ENCODE measurements at places on chromosomes 2 and 18. TPM values are rescaled to one million over a fixed set of nuclear protein-coding genes. Genes with fewer than 3 reads are reported as not detected.

DNA sequence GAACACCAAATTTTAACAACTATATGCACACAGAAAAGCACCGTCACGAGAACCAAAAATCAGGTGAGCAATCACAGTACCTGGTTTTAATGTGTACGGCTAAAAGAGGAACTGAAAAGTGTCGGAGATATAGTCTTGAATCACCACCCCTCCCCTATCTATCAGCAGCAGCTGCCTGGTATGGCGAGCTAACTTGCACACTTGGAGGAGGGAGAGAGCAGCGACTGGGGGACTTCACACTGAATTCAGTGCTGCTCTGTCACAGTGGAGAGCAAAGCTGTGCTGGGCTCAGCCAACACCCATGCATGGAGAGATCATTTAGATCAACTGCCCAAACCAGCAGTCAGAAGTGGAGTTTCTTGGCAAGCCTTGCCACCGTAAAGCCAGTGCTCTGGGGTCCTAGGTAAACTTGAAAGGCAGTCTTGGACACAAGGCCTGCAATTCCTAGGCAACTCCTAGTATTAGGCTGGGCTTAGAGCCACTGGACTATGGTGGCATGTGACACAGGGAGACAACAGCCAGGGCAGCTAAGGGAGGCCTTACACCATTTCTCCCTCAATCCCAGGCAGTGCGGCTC is 89.2 kb upstream of the CD226 start:
- DNase-seq = no peak

GRCh38 chr2:55587-56448 is 9.5 kb upstream of the FAM110C start:
- no peak for DNase-seq

Gene TEKT4
- total RNA-seq = not detected

DNA sequence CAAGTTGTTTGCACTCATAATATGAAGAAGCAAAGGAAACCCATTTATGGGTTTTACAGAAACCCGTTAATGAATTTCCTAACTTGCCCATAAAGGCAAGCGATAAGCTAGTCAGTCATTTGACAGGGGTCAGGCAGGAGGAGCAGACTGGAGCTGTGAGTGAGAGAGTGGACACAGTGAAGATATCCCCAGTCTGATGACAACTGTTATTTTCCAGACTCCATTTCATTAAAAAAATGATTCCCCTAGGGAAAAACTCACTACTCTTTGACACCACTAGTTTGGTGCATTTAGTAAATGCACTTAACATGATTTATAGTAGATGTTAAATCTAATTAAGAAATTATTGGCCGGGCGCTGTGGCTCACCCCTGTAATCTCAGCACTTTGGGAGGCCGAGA is 80.8 kb downstream of the TGIF1 start:
- no peak for DNase-seq

DNA sequence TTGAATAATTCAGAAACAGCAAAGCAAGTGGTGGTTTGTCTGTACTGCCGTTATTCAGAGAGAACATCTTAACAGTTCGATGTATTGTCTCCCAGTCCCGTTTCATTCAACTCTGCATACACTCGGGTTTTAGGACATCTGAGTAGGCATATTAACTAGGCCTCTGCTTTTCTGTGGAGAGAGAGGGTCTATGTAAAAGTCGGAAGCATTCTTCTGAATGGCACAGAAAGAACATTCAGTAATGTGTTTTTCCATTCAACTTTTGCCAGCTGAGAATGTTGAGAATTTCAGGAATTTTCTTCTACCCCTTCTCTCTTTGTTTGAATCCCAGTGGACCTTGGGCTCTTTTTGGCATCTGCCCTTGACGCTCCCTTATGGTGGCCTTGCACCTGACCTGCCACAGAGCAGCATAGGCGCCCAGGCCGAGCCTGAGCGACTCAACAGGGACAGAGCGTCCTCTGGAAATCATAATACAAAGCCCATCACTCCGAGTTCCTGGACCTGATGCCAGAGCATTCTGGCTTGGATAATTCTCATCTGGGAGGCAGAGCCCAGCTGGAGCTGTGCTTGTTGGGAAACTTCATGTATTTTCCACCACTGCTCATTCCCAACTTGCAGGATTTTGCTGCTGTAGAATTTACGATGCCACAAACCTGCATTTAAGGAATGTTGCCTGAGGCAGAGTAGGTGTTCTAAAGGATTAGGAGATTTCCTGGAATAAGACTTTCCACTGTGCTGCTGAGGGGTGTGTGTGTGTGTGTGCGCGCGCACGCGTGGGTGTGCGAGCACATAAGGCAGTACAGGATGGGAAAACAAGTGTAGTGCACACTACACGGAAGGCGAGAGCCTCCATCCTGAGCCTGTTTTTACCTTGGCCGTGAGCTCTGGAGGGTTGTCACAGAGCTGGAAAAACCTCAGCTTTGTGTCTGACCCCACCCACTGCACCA is 77.2 kb upstream of the TXNDC2 start:
- peak; percentile 13 for DNase-seq

DNA sequence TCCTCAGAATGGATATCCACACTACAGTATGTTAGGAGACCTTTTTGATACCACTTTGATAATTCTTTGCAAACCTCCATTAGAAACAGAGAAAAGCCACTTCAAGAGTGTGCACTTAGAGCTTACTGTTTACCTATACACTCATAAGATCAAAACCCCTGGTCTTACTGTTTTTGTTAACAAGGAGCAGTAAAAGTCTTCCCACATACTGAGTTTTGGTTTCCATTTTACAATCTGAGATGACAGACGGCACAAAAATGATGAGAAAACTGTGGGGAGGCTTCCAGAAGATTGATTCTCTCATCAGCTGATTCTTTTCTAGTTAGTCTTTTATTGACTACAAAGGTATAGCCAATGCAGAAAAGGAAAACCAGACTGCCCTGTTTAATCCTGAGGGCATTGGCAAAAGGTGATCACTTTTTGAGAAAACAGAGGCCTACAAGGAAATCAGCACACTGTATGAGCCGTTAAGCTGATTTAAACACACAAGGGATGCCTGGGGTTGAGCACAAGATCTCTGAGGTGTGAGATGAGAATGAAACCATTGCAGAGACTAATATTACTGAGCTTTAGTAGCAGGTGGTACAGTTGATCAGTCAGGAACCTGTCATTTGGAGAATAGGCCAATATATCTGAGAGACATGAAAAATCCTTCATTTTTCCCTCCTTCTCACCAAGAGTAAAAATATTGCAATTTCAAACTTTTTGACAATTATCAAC is 368.6 kb downstream of the GRB14 start:
- DNase-seq = no peak

GRCh38 chr2:29353403-29353991 is 238.3 kb downstream of the CLIP4 start:
- no peak for DNase-seq

DNA sequence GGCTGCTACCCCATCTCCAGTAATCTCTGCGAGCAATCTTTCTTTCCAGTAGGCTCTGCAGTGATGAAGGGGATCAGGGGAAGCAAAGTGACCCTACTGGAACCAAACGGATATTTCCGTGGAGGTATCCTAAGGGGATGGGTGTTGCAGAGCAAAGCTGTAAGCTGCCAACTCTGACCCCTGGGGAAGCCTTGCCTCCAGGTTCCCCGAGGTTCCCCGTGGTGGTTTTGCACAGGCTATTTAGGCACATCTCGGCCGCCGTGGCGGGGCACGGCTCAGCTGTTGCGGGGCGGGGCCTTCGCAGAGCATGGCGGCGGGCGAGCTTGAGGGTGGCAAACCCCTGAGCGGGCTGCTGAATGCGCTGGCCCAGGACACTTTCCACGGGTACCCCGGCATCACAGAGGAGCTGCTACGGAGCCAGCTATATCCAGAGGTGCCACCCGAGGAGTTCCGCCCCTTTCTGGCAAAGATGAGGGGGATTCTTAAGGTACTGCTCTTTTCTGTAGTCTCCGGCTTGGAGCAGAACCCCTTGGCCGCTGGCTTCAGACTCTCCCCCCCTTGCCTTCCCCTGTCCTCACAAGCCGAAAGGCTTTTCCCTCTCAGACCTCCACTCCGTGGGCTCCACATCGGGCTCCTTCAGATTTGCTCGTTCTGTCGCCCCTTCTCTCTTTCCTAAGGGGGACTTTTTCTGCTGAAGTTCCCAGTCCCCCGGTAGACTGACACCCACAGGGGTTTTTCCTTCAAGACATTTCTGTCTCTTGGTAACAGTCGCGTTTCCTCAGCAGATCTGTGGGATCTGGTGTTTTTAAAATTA is at the start of gene COMMD1:
COMMD1 (plus strand) TSS at position 303 of the 814 bp plus-strand sequence; CDS start at position 308, 5 bp downstream.
- DNase-seq = peak; percentile 74

Gene SCLY
- total RNA-seq = 13.3 TPM

DNA sequence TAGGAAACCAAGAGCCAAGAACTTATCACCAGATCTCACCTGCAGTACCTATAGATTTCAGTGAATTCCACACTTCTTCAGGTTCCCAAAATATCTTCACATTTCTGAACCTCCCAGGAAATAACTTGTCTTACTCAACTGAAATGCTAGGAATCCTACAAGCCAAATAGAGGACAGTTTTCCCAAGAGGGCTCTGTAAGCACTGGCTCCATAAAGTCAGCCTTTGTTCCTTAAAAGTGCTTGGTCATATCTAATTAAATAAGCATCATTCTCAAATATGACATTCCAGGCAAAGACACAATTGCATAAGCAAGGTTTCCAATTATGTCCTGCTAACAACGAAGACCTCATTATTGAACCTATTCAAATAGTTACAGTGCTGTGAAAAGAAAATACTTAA is 154.6 kb upstream of the MGAT5 start:
- no peak for DNase-seq

GRCh38 chr2:230330725-230331124 is 3.7 kb downstream of the SP140L start:
- peak; percentile 76 for DNase-seq

DNA sequence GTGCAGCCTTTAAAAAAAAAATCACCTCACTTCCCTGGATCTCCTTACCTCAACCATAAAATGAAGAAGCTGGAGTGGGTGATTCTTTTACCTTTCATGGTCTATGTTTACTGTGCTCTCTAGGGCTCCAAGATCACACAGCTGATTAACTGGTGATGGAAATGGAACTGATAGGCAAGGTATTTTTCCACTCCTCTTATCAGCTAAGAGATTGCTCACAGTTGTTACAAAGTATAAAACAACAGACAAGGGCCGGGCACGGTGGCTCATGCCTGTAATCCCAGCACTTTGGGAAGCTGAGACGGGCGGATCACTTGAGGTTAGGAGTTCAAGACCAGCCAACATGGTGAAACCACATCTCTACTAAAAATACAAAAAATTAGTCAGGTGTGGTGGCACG is 14.5 kb downstream of the RPS27A start:
- no peak for DNase-seq

DNA sequence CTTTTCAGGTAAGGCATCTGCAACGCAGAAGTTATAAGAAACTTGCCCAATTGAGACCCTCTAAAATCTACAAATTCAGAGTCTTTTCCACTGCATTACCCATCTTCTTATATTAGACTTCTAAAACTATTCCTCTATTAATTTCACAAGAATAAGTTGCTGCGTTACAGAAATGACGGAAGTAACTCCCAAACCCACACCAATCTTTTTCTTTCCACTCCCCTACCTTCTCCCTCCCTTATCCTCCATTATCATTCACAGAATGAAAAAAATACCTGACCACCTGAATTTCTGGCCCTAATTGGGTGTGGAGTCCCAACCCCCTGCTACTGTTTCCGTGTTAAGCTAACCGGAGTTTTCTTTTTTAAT is 689 bp downstream of the RPRD1A start:
- no peak for DNase-seq

- DNase-seq = no peak
Observed at GRCh38 chr18:78731016-78731397, 248.6 kb upstream of the SALL3 start.

Gene HRH4
- total RNA-seq = not detected

- DNase-seq = no peak
Observed at GRCh38 chr2:96239745-96240264, 26.0 kb downstream of the TMEM127 start.

DNA sequence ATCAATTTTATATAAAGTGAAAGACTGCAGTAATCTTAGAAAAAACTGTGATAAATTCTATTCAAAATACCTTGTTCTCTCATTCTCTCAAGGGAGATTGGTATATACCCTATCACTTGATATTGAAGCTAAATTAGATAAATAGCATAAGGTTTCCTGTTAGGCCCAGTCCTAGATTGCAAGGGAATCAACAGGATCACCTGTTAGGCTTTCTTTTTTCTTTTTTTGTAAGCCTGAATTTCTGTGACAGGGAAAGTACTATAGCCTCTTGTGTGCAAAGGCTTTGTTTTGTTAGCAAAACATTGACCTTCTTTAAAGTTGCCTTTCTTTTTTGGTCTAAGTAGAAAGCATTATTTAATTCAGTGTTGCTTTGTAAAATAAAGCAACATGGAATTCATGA is 100.0 kb downstream of the HAUS1 start:
- no peak for DNase-seq

- DNase-seq = peak; percentile 9
Observed at GRCh38 chr2:48749291-48750127, 6.0 kb downstream of the LHCGR start.

- DNase-seq = peak; percentile 2
Observed at GRCh38 chr2:103959174-103960128, 894.5 kb upstream of the POU3F3 start.

GRCh38 chr2:44938287-44939105 is 3.0 kb upstream of the SIX3 start:
- DNase-seq = no peak

Gene RIT2
- total RNA-seq = not detected

GRCh38 chr2:217977840-217978535 is 24.8 kb downstream of the TNS1 start:
- DNase-seq = no peak

- no peak for DNase-seq
Observed at GRCh38 chr2:41993435-41993925, 54.3 kb upstream of the PKDCC start.

GRCh38 chr2:7588295-7588694 is 671.1 kb downstream of the RNF144A start:
- DNase-seq = no peak

DNA sequence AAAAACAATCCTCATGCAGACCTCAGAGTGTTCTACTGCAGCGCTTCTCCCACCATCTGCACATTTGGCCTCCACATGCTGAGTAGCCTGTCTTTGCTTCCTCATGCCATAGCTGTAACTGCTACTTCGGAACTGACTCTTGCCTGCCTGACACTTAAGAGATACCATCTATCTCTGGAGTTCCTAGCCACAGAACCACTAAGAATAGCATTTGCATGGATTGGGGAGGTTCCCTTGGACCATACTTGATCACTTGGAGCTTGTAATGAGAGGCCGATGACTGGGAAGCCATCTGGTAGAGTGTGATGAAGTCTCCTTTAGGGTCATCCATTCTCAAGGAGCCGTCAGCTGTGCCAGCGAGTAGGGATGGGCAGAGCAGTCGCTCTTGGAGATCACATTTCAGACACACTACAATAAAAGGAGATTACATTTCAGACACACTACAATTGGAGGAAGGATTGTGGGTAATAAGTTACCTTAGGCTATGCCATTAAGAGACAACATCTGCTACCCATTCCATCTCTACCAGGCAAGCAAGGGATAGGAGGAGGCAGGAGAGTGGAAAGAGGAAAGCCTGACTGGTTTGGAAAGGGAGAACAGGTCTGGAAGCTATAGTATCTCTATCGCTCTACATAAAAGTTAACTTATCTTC is 21.8 kb downstream of the DOK1 start:
- DNase-seq = peak; percentile 81

Gene POMC
- total RNA-seq = 9.0 TPM
